Panc1 (cell line): ENCODE measurements at places on chromosomes 11 and 22.
A peak's percentile ranks its signal among the peaks of the same experiment; 100 is the strongest.

DNA sequence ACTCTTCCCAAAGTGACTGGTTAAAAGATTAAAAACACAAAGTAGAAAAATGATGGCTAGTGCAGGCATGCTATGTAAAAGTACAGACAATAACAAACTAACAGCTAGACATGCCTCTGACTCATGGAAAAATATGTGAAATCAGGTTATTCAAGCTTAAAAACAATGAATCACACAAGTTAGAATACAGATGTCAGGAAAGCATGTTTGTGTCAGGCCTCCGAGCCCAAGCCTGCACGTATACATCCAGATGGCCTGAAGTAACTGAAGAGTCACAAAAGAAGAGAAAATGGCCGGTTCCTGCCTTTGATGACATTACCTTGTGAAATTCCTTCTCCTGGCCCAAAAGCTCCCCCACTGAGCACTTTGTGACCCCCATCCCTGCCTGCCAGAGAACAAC is 110.1 kb downstream of the NOX4 start:
- DNase-seq, result no peak

DNA sequence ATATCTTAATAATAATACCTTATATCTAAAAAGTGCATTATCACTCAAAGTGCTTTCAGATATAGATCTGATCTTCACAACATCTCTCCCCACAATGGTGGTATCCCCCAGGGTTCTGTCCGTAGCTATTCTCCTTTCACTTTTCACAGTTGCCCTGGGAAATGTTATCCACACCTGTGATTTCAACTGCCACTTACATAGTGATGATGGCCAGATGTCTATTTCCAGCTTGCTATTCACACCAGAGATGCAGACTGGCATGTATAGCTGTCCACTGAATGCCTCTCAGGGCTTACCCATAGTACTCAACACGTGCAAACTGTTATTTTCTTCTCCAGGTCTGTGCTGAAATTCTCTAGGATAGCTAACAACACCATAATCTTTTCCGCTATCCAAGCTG is 724.7 kb downstream of the DLG2 start:
- no peak for DNase-seq

DNA sequence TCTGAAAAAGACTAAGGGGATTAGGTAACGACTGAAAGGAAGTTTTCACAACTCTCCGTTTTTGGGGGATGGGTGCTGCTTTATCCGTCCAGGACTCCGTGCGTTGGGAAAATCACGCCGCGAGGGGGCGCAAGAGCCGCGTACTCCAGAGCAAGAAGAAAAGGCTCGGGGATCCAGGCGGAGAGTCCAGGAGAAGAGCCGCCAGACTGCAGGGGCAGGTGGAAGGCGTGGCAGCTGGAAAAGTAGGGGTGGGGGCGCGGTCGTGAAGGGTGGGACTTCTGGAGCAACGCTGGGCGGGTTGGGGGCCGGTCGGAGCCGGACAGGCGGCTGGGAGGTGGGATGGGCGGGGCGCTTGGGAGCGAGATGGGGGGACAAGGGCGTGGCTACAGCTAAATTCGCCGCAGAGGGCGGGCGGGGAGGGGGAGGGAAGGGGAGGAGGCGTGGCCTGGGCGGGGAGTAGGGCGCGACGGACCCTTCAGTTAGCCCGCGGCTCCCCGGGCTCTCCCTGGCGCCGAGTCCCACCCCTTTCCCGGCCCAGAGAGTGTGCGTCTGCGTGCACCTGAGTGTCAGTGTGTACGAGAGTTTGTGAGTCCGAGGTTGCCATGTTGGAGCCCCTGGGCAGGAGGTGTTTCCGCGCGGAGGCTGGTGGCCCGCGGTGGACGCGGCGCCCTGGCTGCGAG is 613 bp upstream of the ARHGEF17 start:
- DNase-seq, result peak; percentile 84

GRCh38 chr11:40514124-40514523 is 945.3 kb downstream of the LRRC4C start:
- no peak for DNase-seq

- no peak for DNase-seq
These were observed 42.8 kb upstream of the SLC37A2 start for GRCh38 chr11:125020342-125020741.

- no peak for DNase-seq
These were observed 162.6 kb downstream of the KIF18A start for GRCh38 chr11:27945348-27945747.

DNA sequence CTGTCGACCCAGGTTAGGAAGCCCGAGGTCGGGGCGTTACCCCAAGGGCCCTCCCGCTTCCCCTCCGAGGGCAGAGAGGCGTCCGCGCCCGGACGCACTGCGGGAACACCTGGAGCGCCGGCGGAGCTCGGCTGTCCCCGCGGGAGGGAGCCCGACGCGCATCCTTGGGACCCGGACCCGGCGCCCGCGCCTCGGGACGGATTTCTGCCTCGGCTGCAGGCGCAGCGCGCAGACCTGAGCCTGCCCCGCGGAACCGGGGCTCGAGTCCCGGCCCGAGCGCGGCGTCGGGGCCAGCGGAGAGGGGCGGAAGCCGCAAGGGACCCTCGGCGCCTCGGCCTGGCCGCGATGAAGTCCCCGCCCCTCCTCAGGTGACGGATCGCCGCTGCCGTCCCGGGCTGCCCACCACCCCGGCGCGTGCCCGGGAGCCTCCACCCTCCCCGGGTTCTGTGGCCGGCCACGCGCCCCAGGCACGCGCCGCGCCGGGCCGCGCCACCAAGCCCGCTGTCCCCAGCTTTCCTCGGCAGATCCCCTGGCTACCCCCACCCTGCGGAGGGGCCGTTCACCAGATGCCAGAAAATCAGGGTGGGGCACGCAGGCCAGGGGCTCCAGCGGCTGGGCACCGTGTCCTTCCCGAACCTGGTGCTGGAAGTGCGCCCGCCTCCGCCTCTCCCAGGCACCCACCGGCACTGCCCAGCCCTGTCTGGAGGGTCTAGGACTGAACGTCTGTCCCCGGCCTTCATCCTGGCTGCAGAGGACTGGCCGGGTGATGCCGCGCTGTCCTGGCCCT is 410 bp downstream of the GLB1L3 start:
- DNase-seq, result no peak

DNA sequence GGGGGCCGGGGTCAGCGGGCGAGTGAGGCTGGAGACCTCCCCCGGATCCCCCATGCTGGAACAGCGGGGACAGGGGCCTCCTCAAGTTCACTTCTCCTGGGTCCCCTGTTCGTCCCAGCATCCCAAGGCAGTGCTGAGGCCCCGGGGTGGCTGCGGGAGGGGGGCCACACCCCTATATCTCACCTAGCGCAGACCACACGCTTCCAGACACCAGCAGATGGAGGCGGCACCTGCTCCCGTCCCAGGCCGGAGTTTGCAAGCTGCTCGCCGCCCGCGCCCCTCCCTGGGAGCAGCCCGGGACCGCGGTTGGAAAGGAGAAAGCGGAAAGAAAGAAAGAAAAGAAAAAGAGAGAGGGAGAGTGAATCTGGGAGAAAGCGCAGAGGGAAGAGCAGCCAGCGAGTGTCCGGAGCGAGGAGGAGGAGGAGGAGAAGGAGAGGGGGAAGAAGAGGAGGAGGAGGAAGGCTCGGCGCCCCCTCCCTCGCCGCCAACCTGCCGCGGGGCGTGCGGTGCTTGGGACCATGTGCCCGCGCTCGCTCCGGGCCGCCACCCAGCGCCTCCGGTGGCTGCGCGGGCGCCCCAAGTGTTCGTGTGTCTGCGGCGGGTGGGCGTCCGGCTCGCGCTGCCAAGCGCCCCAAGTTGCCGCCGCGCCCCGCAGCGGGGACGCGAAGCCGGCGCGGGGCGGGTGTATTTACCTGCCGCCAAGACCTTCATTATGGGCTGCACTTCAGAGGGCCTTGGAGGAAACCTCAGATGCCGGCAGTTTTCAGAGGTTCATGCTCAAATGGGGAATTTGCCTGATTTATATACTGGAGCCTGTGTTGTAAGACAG is at the start of gene LIF:
TSS of gene LIF (minus strand) at position 775 of the 829 bp plus-strand sequence. CDS start at position 711, 64 bp downstream.
- DNase-seq, result no peak
